ENCODE measurements at places on chromosomes 12 and 14.

DNA sequence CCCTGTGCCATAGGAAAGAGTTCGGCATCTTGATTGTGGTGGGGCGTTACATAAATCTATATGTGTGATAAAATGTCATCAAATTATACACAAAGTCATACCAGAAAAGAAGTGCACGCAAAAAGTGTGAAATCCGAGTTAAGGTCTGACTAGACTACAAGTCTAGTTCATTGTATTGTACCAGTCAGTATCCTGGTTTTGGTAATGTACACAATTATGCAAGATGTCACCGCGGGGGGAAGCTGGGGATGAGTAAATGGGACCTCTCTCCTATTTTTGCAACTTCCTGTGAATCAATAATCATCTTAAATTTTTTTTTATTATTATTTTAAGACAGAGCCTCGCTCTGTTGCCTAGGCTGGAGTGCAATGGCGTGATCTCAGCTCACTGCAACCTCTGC lies 43.2 kb upstream of the BCL11B start:
- no peak for DNase-seq

DNA sequence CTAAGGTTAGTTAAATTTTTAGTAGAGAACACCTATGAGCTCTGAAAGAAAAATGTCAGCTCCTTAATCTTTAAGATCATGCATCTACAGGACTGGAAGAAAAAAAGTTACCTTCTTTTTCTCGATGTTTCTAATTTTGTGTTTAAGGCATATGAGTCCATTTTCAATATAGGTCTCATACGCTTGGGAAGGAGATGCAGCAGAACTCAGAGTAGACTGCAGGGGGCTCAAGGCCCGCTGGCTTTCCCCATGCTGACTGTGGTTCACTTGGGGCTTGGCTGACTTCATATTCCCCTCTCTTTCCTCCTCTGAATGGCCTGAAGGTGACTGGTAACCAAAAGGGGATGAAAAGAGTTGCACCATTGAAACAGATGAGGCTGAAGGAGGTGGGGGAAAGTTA lies 1.5 kb downstream of the CAPRIN2 start:
- DNase-seq, result no peak

GRCh38 chr12:16407346-16407745 lies 59.9 kb downstream of the MGST1 start:
- no peak for DNase-seq

DNA sequence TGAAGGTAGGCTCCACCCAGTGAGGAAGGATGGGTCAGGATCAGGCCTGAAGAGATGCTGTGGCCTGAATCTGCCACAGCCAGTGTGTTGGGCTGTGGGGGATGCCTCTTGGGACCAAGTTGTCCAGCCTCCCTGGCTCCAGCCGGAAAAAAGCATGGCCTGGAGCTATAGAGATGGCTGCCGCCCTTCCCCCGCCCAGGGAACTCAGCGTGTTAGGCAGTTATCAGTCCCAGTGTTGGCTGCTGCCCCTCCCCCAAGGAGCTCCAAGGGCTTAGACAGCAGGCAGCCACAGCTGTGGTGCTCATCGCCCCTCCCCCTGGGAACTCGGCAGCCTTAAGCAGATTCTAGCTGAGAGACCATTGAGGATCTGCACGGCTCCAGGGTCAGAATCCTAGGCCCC lies 158.0 kb downstream of the CAPZA3 start:
- no peak for DNase-seq

- peak; percentile 36 for DNase-seq
Observed at GRCh38 chr14:63672417-63673180, 30.9 kb upstream of the WDR89 start.

- DNase-seq, result no peak
Observed at GRCh38 chr12:50088577-50089335, 3.6 kb downstream of the SMARCD1 start.

GRCh38 chr12:131327521-131328488 lies 374.1 kb downstream of the ADGRD1 start:
- DNase-seq, result no peak

DNA sequence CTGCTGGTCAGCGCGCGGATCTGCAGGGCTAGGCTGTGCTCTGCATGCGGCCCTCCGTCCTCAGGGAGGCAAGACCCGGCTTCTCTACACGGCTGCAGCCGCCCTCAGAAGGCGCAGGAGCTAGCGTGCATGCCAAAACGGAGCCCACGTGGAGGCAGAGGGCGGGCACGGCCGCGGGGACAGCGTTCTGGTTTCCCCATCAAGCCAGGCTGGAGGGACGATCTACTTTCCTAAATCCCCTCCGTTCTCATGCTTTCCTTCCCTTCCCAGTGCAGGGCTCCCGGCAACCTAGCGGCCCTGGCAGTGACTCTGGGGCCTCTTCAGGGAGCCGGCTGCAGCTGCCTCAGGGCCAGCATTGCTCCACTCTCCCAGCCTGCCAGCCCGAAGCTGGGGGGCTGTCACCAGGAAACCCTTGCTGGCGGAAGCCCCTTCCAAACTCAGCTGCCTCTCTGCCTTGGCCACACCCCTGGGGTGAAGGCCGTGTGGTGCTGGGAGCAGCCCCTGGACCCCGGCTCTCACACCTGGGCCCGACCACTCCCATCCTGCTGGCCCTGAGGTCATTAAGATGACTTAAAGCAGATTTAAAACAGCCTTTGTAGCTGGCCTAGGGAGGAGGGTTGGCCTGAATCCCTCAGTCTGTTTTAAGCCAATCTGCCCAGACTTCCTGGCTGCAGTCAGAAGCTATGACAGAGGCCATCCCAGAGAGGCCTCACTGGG lies 9.2 kb upstream of the GOLGA3 start:
- no peak for DNase-seq

DNA sequence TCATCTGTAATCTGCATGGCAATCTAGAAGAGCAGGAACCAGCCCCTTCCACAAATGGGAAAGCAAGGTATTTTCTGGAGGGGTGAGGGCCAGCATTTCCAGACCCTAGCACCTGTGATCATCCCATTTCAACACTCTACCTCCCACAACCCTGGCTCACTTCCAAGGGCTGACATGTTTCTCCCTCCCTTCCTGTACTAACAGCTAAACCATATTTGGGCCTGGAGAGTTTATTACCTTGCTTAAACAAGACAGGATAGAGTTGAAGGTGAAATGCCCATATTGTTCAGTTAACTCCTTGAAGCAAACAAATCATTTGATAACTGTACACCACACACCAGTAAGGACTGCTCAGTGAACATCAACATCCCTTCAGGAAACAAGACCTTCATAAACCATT lies 158.4 kb downstream of the PPM1H start:
- DNase-seq, result no peak

- no peak for DNase-seq
Observed at GRCh38 chr12:111791507-111791906, 24.8 kb downstream of the ALDH2 start.

- no peak for DNase-seq
Observed at GRCh38 chr12:89494411-89495231, 30.0 kb downstream of the GALNT4 start.

- DNase-seq, result no peak
Observed at GRCh38 chr12:27711317-27711682, 668 bp downstream of the MRPS35 start.

- DNase-seq, result peak; percentile 87
Observed at GRCh38 chr12:12992418-12993130, 7.5 kb downstream of the HEBP1 start.

- DNase-seq, result no peak
Observed at GRCh38 chr12:6311822-6312528, 1.5 kb downstream of the PLEKHG6 start.

- no peak for DNase-seq
Observed at GRCh38 chr14:65462411-65462810, 49.9 kb downstream of the FUT8 start.

DNA sequence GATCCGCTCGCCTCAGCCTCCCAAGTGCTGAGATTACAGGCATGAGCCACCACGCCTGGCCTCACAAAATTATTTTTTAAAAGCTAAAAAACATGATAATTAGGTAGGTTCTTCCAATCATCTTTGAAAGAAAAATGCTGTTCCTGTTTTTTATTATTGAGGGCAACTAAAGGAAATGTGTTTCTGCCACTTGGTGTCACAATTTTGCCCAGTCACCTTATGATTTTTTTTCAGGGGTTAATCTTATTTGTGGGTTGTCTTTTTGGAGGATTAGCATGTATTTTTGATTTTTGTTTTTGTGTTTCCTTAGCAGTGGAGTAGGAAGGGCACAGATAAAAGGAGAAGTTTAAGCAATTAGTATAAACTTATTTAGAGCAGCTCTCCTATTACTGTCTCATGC lies 79.8 kb downstream of the PRORP start:
- no peak for DNase-seq

DNA sequence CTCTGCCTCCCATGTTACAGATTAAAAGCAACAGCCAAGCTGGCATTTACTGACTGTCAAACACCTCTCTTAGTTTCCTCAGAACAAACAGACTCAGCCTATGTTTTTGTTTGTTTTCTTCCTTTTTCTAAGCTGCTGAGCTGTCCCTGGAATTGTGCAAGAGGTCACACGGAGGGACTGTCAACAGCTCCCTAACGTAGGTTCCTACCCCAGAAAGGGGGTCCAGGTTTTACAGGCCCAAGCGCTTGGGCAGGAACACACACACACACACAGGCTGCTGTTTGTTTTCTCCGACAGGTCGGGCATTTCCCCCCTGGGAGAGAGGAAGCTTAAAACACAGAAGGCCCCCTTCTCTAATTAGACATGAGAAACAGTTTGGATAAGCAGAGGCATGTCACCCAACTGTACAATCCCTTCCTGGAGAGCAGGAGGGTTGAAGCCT lies 739.6 kb upstream of the TBX3 start:
- no peak for DNase-seq

DNA sequence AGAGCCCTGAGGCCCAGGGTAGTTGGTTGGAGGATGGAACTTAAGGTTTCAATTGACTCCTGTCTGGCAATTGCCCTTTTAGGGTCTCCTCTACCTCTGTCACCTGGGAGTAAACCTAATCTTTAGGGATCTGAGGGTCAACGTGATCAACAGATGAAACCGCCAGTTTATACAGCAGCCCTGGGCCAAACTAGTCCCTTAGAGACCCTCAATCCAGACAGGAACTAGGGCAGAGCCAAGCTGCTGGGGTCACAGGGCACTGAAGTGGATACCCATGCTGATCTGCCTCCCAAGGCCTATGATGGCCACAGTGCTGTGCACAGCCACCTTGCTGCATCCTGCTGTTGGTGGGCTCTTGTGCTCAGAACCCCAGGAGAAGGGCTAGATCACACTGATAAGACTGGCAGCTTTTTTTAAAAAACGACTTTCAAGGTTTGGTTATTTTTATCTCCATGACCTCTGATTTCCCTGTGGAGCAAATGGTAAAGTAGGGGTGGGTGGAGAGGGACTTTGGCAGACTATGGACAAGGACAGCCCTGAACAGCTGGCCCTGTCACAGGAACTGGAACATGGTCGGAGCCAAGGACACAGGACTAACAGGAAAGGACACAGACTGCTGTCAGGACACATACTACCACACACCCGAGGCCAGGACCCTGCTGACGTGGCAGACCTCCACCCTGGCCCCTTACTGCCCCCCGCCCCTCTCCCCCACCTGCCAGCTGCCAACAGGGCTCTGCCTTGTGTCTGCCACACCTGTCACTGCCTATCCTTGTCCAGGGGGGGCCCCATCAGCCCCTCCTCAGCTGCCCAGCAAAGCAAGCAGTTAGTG lies 474 bp downstream of the FITM1 start:
- DNase-seq, result no peak

DNA sequence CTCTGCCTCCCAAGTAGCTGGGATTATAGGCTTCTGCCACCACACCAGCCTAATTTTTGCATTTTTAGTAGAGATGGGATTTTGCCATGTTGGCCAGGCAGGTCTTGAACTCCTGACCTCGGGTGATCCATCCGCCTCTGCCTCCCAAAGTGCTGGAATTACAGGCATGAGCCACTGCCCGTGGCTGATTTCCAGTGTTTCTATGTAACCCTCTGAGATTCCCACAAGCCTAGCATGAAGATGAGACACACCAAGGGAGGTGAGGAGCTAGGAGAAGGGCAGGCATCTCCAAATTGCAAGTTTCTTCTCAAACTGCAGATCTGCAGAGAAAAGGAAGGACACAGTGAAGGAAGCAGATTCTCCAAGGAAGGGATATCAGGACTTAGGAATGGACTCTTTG lies 125.0 kb downstream of the CACNA1C start:
- no peak for DNase-seq
